ENCODE measurements at places on chromosomes 3 and 15.
A peak's percentile ranks its signal among the peaks of the same experiment; 100 is the strongest.

DNA sequence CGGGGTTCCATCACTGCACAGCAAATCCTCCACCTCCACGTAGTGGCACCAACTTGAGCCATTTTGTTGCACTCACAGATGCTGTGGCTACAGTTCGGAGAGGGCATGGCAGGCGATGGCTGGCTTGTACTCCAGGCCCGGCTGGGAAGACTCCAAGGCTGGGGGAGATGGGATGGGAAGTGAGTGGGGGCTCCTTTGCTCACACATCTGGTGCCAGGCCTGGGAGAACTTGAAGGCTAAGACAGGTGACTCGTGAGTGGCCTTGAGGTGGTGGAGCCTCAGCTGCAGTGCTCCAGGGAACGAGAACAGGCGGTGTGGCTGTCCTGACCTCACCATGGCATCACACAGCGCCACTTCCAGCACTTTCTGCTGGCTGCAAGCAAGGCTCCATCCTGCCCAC lies 87.9 kb downstream of the PLXNA1 start:
- no peak for DNase-seq

- DNase-seq: no peak
Measured at GRCh38 chr3:45964139-45964538, 20.9 kb downstream of the CXCR6 start.

DNA sequence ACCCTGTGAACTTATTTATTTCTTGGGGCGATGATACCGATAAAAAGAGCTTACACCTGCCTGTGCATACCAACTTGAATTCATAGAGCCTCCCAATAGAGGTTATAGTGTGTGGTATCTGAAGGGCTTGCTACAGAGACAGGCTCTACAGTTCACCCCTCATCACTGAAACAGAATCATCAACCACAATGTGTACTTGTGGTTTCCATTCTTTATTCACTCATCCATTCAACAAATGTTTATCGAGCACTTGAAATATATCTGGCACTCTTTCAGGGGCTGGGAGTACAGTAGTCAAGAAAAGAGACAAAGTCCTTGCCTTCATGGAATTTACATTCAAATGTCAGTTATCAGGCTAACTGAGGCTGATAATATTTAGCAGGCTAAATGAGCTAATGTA lies 134.4 kb upstream of the SKOR1 start:
- DNase-seq: peak; percentile 4

GRCh38 chr3:130576375-130577266 lies 59.6 kb downstream of the COL6A6 start:
- DNase-seq: peak; percentile 19

DNA sequence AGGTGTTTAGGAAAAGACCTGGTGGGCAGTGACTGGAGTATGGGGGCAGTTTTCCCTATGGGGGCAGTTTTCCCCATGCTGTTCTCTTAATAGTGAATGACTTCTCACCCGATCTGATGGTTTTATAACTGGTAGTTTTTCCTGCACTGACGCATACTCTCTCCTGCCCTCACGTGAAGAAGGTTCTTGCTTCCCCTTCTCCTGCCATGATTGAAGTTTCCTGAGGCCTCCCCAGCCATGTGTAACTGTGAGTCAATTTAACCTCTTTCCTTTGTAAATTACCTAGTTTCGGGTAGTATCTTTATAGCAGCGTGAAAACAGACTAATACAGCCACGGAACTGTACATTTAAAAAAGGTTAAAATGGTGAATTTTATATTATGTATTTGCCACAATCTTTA lies 25.0 kb upstream of the CHRNB4 start:
- no peak for DNase-seq

DNA sequence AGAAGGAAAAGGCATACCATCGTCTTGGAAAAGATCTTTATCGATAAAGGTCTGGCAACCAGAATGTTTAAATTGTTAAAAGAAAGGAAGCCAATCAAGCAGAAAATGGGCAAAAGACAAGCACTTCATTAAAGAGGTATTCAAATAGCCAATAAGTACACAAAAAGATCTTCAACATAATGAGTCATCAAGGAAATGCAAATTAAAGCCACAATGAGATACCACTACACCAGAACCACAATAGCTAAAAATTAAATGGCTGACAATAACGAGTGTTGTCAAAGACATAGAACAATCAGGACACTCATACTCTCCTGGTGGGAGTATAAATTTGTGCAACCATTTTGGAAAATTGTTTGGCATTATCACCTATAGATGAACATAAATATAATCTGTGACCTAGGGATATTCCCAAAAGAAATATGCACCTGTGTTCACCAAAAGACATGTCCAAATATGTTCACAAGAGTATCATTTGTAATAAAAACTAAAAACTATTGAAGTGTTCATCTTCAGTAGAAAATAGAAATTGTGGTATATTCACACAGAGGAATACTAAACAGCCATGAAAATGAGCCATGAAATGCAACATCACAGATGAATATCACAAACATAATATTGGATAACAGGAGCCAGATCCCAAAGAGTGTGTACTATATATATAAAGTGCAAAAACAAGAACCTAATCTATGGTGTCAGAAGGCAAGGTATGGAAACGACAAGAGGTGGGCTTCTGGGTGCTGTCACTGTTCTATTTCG lies 14.4 kb upstream of the BTBD1 start:
- DNase-seq: no peak

GRCh38 chr3:45123581-45124269 lies 22.5 kb downstream of the CDCP1 start:
- DNase-seq: no peak

GRCh38 chr3:197343656-197344408 lies 45.4 kb upstream of the DLG1 start:
- DNase-seq: no peak

- no peak for DNase-seq
Measured at GRCh38 chr3:159149633-159150032, 347.8 kb downstream of the MFSD1 start.

GRCh38 chr3:42582474-42583070 lies 805 bp upstream of the SEC22C start:
- DNase-seq: no peak

GRCh38 chr3:158460926-158461325 lies 110.1 kb upstream of the MLF1 start:
- no peak for DNase-seq

- DNase-seq: peak; percentile 37
Measured at GRCh38 chr3:153289334-153289808, 127.3 kb downstream of the RAP2B start.

GRCh38 chr3:185823078-185824044 lies 1.5 kb downstream of the IGF2BP2 start:
- peak; percentile 60 for DNase-seq

GRCh38 chr3:129553171-129553570 lies 10.2 kb downstream of the H1-8 start:
- no peak for DNase-seq

- DNase-seq: no peak
Measured at GRCh38 chr3:129184396-129184657, 631 bp upstream of the CNBP start.

DNA sequence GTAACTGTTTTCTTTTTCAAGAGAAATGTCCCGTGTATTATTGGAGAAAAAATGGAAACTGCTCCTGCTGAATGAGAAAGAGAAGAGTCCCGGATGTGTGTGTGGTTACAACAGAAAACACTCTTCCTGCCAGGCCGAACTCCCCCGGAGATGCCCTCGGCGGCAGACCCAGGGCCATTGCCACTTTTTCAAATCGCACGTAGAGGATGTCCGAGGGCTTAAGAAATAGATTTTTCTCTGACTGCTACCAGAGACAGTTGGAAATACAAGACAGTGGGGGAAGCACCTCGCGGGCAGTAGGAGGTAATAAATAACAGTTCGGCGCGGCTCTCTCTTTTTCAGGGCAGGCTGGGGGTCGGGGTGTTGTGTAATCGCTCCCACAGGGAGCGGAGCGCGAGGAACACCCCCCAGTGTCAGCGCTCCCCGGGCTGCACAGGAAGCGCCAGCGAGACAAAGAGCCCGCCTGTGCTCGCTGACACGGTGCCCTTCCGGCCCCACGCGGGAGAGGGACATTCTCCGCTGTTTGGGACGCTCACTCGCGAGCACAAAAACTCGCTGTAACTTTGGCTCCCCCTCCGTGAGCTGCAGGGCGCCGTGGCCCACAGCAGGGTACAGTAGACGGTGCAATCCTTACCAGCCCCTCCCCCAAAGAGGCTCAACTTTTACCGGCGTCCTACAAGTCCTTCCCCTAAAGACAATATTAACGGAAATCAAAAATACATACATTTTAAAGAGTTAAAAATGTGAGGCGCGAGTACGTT lies 1.1 kb downstream of the VGLL4 start:
- DNase-seq: peak; percentile 65

DNA sequence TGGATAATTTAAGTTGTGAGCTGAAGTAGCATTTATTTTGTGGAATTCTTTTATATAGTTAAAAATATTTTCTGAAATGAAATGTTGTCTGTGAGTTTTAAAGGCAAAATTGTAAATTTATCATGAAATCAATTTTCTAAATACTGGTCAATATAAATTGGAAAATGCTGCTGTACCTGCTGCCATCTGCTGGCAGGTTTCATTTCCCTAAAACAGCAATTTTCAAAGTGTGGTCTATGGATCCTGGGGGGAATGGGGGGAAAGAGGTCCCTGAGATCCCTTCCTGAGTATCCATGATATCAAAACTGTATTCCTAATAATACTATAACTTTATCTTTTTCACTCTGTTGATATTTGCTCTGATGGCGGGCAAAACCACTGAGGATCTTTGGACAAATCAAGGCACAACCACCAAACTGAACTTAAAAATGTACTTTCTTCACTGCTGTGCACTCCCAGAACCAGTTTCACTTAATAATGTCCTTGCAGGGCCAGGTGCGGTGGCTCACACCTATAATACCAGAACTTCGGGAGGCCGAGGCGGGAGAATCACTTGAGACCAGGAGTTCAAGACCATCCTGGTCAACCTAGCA lies 17.2 kb upstream of the CCR4 start:
- DNase-seq: no peak

- no peak for DNase-seq
Measured at GRCh38 chr3:100737334-100737733, 28.0 kb downstream of the TFG start.

DNA sequence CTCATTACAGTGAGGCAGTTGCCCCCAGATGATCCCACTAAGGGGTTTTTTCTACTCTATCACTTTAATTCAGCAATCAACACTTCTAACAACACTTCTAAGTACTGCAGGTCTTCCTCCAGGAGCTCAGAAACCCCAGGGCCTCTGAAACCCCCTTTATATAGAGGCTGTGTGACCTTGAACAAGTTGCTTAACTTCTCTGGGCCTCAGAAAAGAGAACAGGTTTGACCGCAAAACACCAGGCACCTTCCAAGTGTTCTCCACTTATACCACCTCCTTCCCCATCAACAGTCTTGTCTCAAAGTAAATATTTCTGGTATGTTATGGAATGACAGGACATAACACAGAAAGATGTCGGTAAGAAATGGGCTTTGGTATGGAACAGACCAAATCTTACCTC lies 85.7 kb upstream of the WNT5A start:
- DNase-seq: no peak

GRCh38 chr3:142148044-142148791 lies 1.1 kb downstream of the TFDP2 start:
- DNase-seq: peak; percentile 9

GRCh38 chr3:16072420-16073110 lies 101.9 kb upstream of the GALNT15 start:
- no peak for DNase-seq

DNA sequence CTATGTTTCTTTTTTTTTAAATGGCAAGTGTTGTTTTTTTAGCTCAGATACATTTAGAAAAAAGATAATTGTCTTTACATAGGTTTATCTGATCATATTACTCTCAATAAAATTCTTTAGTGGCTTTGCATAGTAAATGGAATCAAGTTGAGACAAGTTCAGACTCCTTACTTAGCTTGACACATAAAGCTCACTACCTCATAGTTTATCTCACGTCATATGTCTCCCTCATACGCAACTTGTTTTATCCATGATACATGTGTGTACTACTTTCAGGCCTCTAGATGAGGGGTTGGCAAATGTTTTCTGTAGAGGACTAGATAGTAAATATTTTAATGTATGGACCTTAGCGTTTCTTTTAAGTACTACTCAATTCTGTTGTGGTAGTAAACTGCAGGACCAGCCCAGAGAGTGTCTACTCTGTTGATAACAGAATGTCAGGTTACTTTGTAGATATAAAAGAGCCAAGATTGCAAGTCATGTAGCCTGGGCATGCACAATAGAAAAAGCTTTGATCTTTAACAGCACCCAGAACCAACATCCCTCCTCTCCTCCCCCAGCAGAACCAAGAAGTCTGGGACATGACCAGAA lies 28.2 kb upstream of the MGA start:
- no peak for DNase-seq

DNA sequence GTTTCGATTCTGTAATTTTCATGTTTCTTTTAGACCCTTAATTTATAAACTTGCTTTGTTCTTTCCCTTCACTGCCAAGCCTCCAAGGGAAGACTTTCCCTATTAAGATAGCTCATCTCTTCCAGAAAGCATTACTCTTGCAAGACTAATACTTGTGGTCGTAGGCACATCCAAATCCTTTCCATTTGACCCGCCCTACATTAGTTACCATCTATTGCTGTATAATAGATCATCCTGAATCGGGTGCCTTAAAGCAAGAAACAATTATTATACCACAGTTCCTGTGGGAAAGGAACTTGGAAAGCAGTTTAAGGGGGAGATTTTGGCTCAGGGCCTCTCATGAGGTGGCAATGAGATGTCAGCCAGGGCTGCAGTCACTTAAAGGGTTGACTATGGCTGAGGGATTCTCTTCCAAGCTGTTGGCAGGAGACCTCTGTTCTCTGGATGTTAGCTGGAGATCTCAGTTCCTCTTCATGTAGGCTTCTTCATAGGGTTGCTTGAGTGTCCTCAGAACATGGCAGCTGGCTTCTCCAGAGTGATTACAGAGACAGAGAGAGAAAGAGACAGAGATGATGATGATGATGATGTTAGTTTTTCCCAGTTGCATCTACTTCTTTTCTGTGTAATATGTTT lies 570.4 kb upstream of the TGFBR2 start:
- DNase-seq: no peak

DNA sequence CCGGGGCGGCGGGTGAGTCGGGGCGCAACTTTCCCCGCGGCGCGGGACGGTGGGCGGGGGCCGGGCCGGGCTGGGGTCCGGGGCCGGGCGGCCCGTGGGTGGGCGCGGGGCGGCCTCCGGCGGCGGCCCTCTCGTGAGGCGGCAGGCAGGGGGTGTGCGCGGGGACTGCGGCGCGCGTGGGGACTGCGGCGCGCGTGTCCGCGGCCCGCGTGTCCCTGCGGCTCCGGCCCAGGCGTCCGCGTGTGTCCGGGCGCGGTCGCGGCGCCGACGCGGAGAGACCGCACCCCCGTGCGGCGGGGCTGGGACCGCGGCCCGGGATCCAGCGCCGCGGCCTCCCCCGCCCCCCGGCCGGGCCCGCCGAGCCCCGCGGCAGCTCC lies 349 bp downstream of the PLXNA1 start:
- DNase-seq: peak; percentile 52

GRCh38 chr3:44069276-44069675 lies 172.4 kb upstream of the TOPAZ1 start:
- no peak for DNase-seq
